Fibroblast of the conjunctiva (primary cell): ENCODE measurements at places on chromosomes 2 and 18.

DNA sequence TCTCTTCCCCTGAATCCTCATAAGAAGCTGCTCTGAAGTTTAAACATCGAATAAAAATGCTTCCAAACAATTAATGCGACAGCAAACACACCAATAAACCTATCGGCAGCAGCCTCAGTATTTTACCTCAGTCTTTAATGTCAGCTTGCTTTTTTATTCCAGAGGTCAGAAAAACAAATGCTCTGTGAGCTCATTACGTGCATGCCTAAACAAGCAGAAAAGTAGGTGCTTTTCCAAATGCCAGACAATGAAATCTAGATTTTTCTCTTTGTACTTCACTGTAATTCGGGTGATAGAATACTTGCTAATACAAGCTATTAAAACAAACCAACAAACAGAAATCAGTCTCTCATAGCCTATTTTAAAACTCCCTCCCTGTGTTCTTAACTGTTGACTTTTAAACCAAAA is 381.5 kb downstream of the NRXN1 start:
- no peak for DNase-seq

DNA sequence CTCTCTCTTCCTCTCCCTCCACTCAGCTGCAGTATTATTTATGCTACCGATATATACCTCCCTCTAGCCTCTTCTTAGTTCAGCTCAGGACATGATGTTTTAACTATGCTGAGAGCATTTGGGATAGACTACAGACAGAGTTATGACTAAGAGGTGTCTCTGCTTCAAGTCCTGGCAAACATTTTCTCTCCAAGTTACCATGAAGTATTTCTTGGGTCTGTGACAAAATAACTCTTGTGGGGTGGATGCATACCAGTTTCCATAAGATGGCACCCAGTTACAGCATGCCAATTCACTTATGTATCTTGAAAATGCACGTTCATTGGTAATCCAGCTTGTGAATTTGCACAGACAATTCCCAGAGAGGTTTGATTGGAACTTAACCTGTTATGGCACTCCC is 737.6 kb downstream of the SLC4A3 start:
- peak; percentile 49 for DNase-seq

DNA sequence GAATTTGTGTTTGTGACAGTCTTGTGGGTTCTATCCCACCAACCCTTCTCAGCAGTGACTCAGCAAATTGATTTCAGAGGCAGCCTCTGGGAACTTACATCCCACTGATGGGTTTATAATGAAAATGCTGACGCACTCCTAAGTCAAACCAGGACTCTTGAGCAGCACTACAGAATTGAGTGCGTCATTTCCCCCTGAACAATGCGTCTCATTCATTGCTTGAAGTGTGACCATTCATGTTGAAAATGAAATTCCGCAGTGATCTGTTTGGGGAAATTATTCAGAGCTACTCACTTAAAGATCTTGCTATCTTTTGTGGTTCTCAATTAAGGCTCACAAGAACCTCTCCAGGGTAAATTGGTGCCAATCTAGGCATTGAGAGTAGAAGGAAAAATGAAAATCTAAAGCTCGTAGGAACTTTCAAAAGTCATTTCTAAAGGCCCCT is 417.7 kb upstream of the SLC14A2 start:
- DNase-seq, result no peak

DNA sequence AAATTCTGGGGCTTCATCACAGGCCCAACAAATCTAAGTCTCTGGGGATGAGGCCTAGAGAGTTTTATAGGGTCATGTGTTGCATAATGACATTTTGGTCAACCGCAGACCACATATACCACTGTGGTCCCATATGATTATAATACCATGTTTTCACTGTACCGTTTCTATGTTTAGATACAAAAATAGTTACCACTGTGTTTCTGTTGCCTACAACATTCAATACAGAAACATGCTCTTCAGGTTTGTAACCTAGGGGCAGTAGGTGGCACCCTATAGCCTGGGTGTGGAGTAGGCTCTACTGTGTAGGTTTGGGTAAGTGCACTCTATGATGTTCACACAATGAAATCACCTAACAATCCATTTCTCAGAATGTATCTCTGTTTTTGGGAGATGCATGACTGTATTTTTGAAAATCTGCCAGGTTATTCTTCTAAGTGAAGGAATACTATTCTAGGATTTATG is 485.2 kb downstream of the PTPRM start:
- no peak for DNase-seq

GRCh38 chr2:68689553-68690537 is 44.8 kb upstream of the ARHGAP25 start:
- DNase-seq, result no peak

DNA sequence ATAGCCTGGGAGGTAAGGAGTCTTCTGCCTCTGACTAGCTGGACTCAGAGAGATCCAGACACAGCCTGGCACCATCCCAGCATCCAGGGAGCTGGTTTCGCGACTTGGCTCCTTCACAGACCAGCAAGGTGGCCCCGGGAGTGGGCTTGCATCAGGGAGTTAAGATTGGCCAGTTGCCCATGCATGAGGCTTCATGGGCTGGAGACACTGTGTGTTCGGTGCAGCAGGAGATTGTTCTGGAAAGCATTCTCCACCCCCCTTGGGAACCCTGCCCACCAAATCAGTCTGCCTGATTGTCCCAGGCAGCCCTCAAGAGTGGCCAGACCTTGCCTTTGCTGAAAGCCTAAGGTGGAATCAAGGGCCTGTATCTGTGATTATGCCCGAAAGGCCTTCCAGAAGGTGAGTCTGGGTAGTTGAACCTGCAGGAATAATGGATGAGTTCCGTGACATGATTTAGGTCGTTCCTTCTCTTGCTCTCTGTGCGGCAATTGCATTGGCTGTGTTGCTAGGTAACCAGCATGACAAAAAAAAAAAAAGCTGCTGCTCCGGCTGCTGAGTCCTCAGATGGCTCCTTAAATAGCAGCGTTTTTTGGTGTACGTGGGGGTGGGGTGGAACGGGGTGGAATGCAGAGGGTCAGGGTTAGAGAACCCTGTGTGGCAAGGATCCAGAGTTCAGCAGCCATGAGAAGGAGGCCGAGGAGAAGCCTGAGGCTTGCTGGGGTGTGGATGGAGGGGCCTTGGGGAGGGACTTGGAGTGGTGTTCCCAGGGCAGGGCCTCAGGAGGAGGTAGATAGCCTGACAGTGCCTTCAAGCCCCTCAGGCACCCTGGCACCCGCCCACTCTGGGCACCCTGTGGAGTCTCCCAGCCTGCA is 93.0 kb upstream of the MCFD2 start:
- peak; percentile 65 for DNase-seq

GRCh38 chr2:74902281-74902860 is 56.1 kb upstream of the POLE4 start:
- DNase-seq, result no peak

- DNase-seq, result no peak
Observed at GRCh38 chr18:21759836-21760235, 19.2 kb downstream of the MIB1 start.

DNA sequence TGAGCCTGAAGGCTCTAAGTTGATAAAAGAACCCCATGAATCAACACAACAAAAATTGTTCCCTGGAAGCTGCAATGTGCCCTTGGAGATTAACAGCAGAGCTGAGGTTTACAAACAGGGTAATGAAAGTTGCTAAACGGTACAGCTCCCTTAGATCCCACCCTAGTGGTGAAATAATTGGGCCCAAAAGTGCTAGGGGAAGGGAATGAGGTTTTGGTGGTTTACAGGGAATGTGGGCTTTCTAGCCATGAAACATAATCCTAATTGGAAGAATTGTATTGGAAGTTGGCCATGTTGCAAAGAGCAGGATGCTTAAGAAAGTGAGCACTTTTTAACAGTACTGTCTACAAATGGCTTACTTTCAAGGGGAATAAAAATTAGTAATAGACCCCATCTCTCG is 180.2 kb upstream of the SMIM21 start:
- DNase-seq, result no peak

- DNase-seq, result no peak
Observed at GRCh38 chr18:74497778-74498177, 1.6 kb downstream of the CNDP2 start.

DNA sequence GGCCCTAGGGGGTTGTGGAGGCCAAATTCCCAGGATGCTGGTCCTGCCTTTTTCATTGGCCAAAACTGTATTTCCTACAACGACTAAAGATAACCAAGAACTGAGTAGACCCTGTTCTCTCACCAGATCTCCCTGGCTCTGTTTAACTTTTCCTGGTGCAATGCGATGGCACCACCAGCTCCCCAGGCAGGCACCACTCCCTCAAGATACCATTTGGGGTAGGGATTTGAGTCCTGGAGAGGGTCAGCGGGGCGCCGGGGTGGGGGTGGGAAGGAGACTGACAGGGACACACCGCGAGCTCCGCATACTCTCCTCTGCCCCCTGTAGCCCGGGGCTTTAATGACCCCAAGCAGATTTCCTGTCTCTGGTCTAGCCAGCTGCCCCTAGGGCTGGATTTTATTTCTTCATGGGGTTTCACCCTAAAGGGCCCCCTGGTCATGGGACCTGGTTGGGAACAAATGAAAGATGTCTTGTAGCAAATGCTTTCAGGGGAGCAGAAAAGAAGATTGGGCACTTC is 7.3 kb downstream of the SIX2 start:
- no peak for DNase-seq

DNA sequence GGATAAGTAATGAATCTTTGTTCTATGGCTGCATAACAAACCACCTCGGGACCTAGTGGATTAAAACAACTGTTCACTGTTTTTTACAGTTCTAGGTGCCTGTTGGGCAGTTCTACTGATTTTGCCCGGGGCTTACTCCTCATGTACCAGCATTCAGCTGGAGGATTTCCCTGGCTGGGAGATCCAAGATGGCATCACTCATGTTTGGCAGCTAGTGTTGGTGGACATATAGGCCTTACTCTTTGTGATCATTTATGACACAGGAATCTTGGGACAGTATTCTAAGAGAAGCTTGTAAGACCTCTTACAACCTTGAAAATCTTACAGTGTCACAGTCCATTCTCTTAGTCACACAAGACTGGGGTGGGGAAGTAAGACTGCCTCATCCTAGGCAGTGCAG is 4.6 kb downstream of the MARCHF7 start:
- DNase-seq, result no peak

GRCh38 chr2:177908182-177908581 is 164.4 kb downstream of the PDE11A start:
- no peak for DNase-seq

GRCh38 chr18:26971409-26971808 is 105.9 kb upstream of the AQP4 start:
- DNase-seq, result no peak

GRCh38 chr2:62711832-62712494 is 6.5 kb downstream of the EHBP1 start:
- no peak for DNase-seq

GRCh38 chr2:27152796-27153464 is 4.1 kb downstream of the TCF23 start:
- no peak for DNase-seq

- DNase-seq, result no peak
Observed at GRCh38 chr2:238818561-238818960, 29.3 kb upstream of the TWIST2 start.

- no peak for DNase-seq
Observed at GRCh38 chr18:35729991-35730668, 148.6 kb downstream of the GALNT1 start.

DNA sequence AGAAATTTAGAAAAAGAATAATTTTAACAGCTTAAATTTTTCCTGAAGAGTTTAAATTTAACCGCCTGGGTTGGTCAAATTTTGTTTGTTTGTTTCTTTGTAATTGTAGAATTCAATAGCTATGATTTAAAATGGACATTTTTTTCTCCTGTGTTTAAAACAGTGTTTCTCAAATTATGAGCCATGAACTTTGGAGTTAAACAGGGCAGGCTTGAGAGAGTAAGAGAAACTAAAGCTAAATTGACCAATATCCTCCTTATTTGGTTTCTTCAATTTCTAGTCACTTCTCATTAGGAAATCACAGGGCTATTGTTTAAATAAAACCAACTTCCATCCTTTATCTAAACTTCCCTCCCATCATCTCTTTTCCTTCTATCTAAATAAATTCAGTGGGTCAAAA is 21.9 kb downstream of the FN1 start:
- DNase-seq, result no peak

- no peak for DNase-seq
Observed at GRCh38 chr2:216714376-216714775, 19.0 kb upstream of the IGFBP5 start.

GRCh38 chr18:79468119-79468789 is 72.5 kb downstream of the NFATC1 start:
- DNase-seq, result no peak

DNA sequence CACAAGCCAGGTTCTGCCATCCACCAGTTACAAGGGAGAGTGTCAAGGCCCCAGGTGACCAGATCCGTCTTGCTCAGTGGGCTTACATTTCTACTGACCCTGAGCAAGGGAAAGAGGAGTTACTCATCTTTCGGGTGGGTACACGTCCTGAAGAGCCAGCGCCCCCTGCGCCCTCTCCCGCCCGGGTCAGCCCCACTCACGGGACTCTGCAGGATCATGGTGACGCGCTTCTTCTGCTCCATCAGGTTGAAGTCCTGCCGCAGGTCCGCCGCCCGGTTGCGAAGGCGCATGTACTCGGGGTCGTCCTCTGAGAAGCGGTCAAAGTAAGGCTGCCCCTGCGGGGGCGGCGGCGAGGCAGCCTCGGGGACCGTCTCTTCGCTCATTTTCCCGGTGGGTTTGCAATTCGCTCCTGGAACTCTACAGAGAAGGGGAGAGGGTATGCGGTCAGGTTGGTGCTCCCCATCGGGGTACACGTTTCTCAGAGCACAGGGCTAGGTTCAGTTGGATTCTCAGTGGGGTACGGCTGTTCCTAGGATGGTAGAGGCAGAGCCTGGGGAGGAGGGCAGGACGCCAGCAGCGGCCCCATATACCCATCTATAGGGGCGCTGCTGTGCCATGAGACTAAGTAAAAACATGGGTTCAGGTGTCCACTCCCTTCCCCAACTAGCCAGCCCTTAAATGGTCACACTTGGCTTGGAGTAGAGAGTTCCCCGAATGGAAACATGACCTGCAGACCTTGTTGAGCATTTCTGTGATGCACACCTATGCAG is 61.8 kb downstream of the ADD2 start:
- DNase-seq, result no peak

- no peak for DNase-seq
Observed at GRCh38 chr2:239246723-239247122, 154.1 kb downstream of the HDAC4 start.

- DNase-seq, result peak; percentile 50
Observed at GRCh38 chr18:44602380-44602779, 78.3 kb upstream of the SETBP1 start.

DNA sequence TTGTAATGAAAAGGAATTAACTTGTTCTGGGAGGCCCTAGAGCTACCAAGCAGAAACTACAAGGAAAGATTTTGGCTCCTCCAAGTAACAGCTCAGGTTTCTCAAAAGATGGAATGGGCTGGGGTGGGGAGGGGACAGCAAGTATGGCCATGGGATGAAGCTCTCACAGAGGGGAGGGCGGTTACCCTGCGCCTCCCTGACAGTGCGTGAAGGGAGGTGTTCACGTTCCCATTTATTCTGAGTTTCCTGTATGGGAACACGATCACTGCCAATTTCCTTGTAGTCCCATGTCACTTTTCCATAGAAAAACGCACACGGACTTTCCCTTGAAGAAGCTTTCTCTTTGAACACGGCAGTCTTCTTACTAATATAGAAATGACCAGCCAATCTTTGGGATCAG is 17.0 kb downstream of the CDC42EP3 start:
- DNase-seq, result no peak

GRCh38 chr2:105455488-105456003 is 56.7 kb upstream of the FHL2 start:
- DNase-seq, result peak; percentile 97
